ENCODE measurements at places on chromosomes 5 and 9. TPM values are rescaled to one million over a fixed set of nuclear protein-coding genes. Genes with fewer than 3 reads are reported as not detected.

Gene LRRC14B
- not detected for polyA plus RNA-seq

Gene OR1J1
- not detected for polyA plus RNA-seq

Gene NUTM2G
- 0.70 TPM for polyA plus RNA-seq

Gene FREM1
- polyA plus RNA-seq, result 0.78 TPM

Gene IL4
- polyA plus RNA-seq, result not detected

Gene AJM1
- polyA plus RNA-seq, result 0.28 TPM

Gene EIF4E1B
- not detected for polyA plus RNA-seq

Gene GABRP
- 6.2 TPM for polyA plus RNA-seq

Gene COL27A1
- 8.6 TPM for polyA plus RNA-seq

Gene IL5
- not detected for polyA plus RNA-seq

Gene ARHGEF37
- 0.78 TPM for polyA plus RNA-seq

Gene C9
- polyA plus RNA-seq, result not detected

Measured in GM23338 (cell line).